ENCODE measurements at places on chromosomes 1 and 21. TPM values are rescaled to one million over a fixed set of nuclear protein-coding genes. Genes with fewer than 3 reads are reported as not detected.

GRCh38 chr1:172566196-172566997 is 33.4 kb downstream of the SUCO start:
- no peaks in the 10 kb centered on the region for H3K4me1 ChIP-seq
- H3K27ac ChIP-seq: no peak overlapping the region
- no peak for DNase-seq
- H3K4me3 ChIP-seq: no peak overlapping the region
- peaks cover 58% of the 10 kb centered on the region for H3K36me3 ChIP-seq

DNA sequence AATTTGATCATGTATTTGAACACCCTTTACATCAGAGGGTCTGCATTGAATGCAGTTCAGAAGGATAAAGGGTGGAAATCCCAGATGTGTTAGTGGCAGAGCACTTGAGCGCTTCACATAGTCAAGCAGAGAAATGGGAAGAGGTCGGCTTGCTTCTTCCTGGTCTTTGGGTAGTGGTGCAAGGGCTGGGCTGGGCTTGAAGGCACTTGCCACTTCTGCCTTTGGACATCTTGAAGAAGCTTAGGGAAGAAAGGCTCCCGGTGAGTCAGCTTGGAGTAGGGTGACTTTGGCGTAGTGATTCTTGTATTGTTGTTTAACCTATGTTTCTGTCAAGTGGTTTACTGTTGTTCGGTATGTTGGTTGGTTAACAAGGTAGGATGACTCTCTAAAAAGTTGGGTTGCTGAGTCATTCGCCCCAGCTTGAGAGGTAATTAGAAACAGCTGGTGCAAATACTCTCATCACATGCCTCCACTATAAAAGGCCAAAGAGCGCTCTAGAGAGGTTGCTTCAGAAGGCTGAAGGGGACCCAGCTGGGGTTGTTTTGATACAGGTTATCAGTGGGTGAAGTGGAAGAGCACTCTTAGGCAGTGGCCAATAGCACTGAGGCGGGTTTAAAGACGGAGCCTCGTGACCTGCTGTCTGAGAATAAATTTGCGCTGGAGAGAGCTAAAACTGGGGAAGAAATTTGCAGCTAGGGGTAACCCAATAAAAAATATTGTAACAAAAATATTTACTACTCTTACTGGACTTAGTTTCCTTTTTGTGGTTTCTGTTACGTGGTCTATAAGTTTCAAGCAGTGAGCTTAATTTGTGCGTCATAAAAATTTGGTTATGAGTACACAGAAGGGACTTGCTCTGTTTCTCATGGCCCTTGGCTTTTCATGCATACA is 1.4 kb downstream of the BACH1 start:
- peaks cover 38% of the 10 kb centered on the region for H3K4me1 ChIP-seq
- peak overlapping the region; percentile 39 for H3K27ac ChIP-seq
- H3K27me3 ChIP-seq: no peaks in the 10 kb centered on the region
- H3K4me3 ChIP-seq: peak overlapping the region; percentile 85
- DNase-seq: peak; percentile 19

DNA sequence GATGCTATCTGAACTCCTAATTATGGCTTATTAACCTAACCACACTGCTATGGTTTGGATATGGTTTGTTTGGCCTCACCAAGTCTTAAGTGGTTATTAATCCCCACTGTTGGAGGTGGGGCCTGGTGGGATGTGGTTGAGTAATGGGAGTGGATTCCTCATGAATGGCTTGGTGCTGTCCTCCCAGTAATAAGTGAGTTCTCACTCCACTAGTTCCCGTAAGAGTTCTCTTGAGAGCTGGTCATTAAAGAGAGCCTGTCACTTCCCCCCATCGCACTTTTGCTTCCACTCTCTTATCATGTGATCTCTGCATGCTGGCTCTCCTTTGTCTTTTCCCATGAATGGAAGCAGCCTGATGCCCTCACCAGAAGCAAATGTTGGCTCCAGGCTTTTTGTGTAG is 328.8 kb downstream of the PLA2G4A start:
- no peak overlapping the region for H3K4me3 ChIP-seq
- H3K27ac ChIP-seq: no peak overlapping the region
- no peak for DNase-seq

- no peak for DNase-seq
- H3K27ac ChIP-seq: no peak overlapping the region
- no peaks in the 10 kb centered on the region for H3K27me3 ChIP-seq
- H3K4me3 ChIP-seq: no peak overlapping the region
Observed at GRCh38 chr1:67381154-67381553, 49.0 kb downstream of the SERBP1 start.

GRCh38 chr1:176789571-176790090 is 326.7 kb downstream of the PAPPA2 start:
- no peak overlapping the region for H3K27ac ChIP-seq
- no peak overlapping the region for H3K4me3 ChIP-seq
- H3K36me3 ChIP-seq: no peaks in the 10 kb centered on the region
- no peaks in the 10 kb centered on the region for H3K4me1 ChIP-seq
- H3K27me3 ChIP-seq: no peaks in the 10 kb centered on the region
- DNase-seq: no peak

GRCh38 chr1:227920426-227920825 is 27.3 kb downstream of the WNT9A start:
- H3K27ac ChIP-seq: no peak overlapping the region
- H3K36me3 ChIP-seq: no peaks in the 10 kb centered on the region

DNA sequence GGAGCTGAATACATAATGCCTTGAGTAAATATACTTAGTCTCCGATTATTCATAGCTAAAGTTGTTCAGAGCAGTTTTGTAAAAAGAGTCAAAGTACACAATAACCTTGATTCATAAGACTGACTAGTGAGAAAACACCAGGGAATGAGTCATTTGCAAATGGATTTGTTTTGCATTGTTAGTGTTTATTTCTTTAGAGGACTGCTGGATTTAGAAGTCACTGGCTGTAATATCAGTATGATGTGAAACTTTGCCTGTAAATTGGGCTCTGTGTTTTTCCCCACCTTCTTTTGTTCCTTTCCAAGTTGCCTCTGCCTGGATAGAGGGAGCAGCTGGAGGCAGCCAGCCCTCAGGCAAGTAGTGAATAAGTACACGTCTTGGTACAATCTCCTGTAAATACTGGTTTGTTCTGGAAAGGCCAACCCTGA is 474.7 kb downstream of the NUF2 start:
- H3K27ac ChIP-seq: no peak overlapping the region
- H3K4me3 ChIP-seq: no peak overlapping the region
- H3K27me3 ChIP-seq: no peaks in the 10 kb centered on the region
- no peaks in the 10 kb centered on the region for H3K36me3 ChIP-seq
- H3K4me1 ChIP-seq: no peaks in the 10 kb centered on the region
- no peak for DNase-seq

CLEC20A gene
- total RNA-seq: not detected
